ENCODE measurements at places on chromosomes 7 and 10.

DNA sequence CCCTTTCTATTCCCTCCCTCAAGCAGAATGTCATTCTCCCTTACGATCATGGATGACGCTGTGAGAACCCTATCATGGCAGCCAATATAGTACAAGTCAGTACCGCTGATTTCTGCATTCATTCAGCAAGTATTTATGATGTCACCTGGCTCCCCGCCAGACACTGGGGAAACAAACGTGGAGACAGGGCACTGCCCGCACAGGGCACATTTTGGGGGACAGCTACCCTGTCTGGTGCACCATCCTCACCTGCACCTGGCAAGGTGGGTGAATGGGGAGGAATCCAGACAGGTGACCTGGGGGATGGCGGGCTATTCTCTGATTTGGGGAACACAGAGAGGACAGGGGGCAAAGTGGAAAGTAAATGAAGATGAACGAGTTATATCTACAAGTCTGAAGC is 28.4 kb downstream of the MKI67 start:
- no peak for DNase-seq

DNA sequence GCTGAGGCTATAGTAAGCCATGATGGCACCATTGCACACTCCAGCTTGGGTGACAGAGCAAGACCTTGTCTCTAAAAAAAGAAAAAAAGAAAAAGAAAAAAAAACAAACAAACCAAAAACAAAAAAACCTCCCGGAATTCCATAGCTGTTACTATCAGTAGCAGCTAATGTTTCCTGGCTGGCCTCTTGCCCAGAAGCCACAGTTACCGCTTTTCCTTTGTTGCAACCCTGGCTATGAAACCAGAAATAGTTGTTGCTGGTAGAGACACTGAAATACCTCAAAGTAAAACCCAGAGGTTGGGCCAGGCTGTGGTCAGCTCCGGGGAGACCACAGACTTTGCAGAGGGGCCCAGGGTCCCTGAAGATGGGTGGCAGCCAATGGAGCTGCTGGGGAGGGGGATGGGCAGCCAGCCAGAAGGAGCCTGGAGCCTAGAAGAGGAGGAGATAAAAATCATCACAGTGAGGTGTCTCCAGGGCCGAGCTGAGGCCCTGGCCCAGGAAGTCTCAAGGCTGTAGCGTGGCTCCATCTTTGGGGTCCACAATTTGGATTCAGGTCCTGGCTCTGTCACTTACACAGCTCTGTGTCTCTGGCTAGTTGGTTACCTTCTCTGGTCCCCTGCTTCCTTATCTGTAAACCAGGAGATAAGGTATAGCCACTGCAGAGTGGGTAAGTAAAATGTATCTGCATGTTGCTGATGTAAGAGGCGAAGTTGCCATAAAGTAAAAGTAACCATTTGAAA is 3.4 kb upstream of the CHST12 start:
- peak; percentile 87 for DNase-seq

GRCh38 chr10:17805921-17806577 is 3.1 kb upstream of the MRC1 start:
- DNase-seq, result no peak

GRCh38 chr7:157431173-157431950 is 94.6 kb downstream of the DNAJB6 start:
- DNase-seq, result no peak

- no peak for DNase-seq
Measured at GRCh38 chr10:49173853-49174252, 14.3 kb downstream of the TMEM273 start.

DNA sequence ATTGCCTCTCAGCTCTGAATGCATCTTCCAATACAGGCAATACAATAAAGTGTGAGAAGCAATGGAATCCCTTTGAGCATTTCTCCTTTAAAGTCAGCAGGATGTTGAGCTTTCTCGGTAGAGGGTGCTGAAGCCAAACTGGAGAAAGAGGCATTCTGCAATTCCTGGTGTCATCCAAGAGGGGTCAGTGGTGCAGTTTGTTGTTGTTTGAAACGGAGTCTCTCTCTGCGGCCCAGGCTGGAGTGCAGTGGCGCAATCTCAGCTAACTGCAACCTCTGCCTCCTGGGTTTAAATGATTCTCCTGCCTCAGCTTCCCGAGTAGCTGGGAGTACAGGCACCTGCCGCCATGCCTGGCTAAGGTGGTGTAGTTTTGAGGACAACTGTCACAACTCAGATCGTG is 486.5 kb downstream of the CALN1 start:
- DNase-seq, result no peak

GRCh38 chr10:48595539-48595932 is 9.3 kb downstream of the ARHGAP22 start:
- no peak for DNase-seq

DNA sequence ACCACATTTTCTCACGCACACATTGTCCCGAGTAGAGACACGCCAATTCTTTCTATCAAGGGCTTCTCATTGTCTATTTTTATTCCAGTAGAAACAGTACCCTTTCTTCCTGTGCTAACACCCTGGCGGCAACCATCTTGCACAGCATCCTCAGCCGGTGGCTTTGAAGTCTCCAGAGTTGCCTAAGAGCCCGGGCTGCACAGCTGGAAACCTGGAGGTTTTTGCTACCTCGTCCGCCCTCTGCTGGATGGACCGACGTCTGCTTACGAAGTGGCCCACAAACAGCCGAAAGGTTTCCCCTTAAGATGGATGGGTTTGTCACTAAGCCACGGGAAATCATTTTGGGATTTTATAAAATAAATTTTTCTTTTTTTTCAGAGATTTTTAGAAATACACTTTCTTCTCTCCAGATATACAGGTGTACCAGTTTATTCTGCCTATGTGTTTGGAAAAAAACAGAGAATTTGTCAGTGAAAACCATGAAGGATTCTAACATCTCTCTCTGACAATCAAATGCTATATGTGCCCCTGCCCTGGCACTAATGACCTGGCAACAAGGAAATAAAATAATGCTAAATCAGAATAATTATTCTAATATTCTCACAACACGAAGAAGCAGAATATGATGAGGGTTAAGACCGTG is 81.8 kb upstream of the FAM204A start:
- DNase-seq, result peak; percentile 84

DNA sequence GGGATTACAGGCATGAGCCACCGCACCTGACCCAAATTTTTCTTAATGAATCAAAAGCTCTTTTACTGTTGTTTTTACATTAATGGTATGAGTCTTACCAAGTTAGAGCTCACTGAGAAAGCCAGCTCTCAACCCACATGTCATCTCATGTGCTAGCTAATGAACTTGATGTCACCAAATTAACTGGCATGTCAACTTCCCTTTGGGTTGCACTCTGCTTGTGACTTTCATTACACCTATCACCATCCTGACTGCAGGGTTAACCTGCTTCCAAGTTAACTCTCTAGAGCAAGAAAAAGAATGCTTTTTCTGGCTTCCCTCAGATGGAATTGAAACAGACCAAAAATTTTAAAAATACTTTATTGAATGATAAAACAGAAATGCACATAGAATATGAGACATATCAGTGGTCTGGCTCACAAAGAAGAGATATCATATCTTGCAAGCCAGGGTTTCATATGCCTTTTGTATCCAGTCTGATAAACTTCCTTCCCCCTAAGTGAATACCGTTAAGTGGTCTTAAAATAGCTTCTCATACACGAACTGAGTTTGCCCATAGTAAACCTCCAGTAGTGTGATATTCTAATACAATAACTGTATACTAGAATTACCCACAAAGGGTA is 42.9 kb upstream of the TRIM24 start:
- no peak for DNase-seq

DNA sequence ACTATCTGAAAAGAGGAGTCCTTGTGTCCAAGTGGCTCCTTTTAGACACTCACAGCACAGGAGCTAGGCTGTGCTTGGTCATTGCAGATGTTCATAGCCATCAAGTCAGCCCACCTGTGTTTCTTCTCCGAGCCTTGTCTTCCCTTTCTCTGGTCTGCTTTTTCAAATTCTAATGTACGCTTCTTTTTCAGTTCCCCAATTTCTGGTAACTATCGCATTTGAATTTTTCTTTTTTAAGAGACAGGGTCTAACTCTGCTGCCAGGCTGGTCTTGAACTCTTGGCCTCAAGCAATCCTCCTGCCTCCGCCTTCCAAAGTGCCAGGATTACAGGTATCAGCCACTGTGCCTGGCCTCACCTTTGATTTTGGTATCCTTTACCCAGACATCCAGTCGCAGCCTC is 18.9 kb downstream of the APBB1IP start:
- no peak for DNase-seq

DNA sequence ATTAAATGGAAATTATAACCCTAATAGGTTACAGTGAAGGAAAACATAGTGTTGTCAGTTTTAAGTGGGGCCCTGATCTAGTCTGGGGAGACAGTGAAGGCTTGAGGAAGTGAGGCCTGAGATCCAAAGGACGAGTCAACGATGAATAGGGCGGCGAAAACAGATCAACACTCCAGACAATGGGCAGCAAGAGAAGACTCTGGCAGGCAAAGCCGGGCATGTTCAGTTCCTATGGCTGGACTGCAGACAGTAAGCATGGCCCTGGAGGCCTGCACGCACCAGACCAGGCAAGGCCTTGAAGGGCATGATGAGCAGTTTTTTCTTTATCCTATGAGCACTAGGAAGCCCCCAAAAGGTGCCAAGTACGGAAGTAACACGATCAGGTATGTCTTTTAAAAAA is 127.8 kb downstream of the RNF216 start:
- no peak for DNase-seq

DNA sequence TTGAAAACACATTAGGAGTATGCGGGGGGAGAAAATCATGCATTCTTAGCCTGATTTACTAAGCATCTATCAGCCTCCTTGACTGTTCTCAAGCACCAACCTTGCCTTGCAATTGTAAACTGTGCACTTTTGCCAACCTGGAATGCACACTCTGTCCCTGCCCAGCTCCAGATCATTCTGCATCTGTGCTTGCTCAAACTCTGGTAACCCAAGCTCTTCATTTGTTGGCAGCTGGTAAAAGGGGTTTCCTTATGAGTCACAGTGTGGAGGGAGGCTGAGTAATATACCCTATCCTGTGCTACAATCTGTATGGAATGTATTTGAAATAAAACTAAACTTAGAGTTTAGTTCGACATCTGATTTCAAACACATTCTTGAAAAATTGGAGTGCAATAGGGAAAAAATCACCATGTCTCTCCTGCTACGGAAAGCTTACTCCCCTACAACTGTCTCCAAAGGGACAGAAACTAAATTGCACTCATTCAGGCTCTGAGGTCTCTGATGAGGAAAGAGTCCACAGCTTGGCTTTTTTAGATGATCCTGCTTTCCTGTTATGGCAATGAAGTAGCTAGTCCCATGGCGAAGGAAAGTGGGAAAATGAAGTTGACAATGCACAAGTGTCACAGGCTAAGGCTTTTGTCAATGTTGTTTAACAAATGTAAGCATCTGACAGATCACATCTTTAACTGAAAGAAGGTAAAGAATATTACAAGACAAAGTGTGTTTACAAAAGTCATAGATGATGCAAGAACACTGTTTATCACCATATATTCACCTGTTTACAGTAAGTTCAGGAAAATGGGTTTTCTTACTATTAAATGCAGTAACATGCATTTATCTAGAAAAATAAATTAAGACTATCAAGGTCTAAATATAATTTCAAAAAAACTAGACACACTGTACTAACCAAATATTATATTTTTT is 61.9 kb downstream of the TES start:
- DNase-seq, result peak; percentile 44

- no peak for DNase-seq
Measured at GRCh38 chr10:34593374-34593890, 221.7 kb downstream of the PARD3 start.

GRCh38 chr10:4532467-4532866 is 293.5 kb upstream of the AKR1E2 start:
- no peak for DNase-seq

DNA sequence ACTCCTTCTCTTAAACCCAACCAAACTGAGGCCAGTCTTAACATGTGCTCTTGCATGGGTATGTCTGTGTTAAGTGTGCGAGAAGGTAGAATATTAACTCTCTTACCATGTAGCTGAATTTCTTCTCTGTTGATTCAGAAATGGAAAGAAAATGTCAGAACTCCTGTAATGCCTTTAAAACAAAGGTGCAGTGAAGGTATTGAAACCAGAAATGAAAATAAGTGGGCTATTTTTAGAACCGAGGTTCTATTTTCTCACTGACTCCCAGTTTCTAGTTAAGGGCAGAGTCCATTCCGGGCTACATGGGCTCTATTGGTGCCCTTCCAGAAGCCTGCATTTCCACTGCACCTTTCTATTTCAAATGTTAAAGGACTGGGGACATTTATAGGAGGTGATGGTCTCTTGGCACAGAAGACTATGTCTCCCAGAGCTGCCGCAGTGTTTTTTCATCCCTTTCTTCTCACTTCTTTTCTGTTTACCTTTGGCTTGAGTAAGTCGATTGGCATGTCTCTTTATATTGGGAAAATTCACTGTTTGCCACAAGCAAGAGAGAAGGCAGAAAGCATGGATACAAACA is 174.9 kb downstream of the LRMDA start:
- no peak for DNase-seq

DNA sequence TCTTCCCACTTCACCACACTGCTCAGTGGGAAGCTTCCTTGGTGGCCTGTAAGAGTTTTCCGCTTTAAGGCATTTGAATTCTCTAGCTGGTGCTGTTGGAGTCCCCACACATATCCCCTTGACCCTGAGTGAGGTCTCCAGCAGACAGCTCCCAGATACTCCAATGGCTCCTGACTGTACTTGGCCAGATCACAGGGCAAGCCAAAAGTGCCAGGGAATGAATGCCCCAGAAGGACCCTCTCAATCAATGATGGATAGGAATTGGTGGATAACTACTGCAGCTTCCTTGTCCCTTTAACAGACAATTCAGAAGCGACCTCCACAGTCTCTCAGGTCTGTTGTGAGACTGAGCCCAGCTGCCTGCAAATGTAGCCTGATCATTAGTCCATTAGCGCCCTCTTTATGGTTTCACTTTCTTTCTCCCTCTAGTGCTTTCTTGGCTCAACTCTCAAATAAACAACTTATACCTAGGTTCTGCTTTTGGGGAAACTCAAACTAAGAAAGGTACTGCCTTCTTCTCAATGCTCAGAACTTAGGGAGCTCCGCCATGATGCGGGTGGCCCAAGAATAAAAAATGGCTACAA is 283.0 kb downstream of the TCF7L2 start:
- DNase-seq, result no peak

GRCh38 chr7:94323844-94324243 is 70.9 kb upstream of the COL1A2 start:
- DNase-seq, result no peak

GRCh38 chr10:90834326-90834725 is 23.5 kb downstream of the HTR7 start:
- DNase-seq, result no peak

GRCh38 chr10:95539560-95540284 is 21.4 kb downstream of the SORBS1 start:
- DNase-seq, result no peak

DNA sequence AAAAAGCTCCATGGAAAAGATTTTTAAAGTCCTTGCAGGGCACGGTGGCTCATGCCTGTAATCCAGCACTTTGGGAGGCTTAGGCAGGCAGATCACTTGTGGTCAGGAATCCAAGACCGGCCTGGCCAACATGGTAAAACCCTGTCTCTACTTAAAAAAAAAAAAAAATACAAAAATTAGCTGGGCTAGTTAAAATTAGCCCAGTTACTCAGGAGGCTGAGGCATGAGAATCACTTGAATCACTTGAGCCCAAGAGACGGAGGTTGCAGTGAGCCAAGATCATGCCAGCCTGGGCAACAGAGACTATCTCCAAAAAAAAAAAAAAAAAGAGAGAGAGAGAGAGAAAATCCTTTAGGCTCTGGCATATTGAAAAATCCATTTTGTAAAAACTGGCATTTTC is 61.9 kb downstream of the CCDC6 start:
- DNase-seq, result no peak

- no peak for DNase-seq
Measured at GRCh38 chr10:65911151-65911835, 1014.5 kb upstream of the LRRTM3 start.

GRCh38 chr7:133551466-133551865 is 298.6 kb downstream of the EXOC4 start:
- DNase-seq, result no peak
